ENCODE measurements at places on chromosomes 1 and 21.

DNA sequence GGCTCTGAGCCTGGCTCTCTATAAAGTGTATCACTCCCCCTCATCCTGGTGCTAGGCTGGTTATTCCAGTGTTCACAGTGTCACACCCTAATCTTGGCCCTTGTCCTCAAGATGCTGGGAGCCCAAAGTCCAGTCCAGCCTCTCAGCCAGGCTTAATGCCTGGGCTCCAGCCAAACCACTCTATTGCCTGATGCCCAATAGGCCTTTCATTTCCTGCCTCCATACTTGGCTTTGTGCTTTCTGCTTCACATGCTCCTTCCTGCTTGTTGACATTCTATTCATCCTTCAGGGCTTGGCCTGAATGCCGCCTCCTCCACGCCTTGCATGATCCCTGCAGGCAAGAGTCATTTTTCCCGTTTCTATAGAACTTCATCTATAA lies 1.7 kb downstream of the KLHDC8A start:
- DNase-seq, result no peak

GRCh38 chr1:234327577-234328164 lies 45.6 kb upstream of the COA6 start:
- no peak for DNase-seq

- no peak for DNase-seq
Observed at GRCh38 chr1:17200246-17200645, 4.7 kb upstream of the PADI1 start.

- no peak for DNase-seq
Observed at GRCh38 chr1:15858069-15858670, 10.7 kb downstream of the SPEN start.

- DNase-seq, result no peak
Observed at GRCh38 chr1:239922778-239923522, 168.7 kb upstream of the FMN2 start.

DNA sequence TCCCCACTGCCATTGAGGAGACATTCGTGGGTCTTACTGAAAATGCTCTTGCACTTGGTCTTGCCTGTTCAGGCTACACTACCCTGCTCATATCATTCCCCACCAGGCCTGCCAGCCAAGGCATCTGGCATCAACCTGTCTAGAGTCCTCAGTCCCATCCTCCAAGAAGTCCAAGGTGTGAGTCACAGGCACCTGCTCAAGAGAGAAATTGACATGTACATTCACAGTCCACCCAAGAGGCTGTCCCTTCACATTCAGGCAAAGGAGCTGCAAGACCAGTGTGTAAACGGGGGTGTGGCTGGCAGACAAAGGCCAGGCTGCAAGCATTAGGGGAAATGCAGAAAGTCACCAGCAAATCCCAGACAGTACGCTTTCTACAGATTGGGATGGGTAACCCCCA lies 13.1 kb upstream of the PLA2G2C start:
- no peak for DNase-seq

- DNase-seq, result no peak
Observed at GRCh38 chr1:222124602-222125001, 382.7 kb upstream of the DUSP10 start.

DNA sequence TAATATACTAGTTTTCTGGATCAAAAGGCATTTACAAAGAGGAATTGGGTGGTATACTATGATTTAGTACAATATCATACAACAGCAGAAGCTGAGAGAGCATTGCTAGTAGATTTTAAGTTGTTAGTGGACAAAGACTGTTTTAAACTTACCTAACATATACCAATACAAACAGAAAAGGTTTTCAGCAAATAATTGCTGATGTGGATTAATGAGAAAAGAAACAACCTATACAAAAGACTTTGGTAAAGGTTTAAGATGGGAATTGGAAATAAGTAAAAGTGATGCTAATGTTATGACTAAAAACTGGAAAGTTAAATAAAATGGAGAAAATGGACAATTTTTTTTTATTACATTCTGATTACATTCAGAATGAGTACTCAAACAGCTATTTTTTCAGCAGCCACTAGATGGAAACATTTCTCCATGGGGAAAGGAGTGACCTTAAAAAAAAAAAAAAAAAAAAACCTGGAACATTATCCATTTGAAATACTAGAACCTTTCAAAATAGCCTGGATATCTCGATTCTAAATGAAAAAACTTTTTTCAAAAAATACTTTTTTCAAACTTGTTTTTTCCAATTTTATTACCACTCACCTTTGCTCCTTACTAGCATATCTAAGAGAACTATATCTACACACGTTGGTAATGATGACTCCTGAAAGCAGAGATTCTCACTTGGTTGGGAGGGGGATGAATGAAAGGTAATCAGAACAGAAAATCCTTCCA lies 55.4 kb downstream of the EPRS1 start:
- DNase-seq, result no peak

DNA sequence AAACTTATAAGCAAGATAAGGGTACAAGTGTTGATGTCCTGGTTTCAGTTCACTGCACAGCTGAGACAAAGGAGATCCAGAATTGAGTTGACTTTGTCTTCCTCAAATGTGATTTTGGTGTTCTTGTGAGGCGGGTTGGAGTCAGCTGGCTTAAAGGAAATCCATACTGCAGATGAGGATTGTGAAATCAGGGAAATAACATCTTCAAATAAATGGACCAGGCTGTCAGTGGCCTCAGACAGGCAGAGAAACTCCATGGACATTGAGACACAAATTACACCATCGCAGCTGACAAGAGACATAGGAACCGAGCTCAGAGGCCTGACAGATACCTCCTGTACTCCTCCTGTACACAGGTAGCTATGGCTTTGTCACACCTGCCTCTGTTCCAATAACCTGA lies 27.0 kb upstream of the REG4 start:
- DNase-seq, result no peak

GRCh38 chr1:76856104-76856503 lies 11.2 kb upstream of the ST6GALNAC5 start:
- no peak for DNase-seq

DNA sequence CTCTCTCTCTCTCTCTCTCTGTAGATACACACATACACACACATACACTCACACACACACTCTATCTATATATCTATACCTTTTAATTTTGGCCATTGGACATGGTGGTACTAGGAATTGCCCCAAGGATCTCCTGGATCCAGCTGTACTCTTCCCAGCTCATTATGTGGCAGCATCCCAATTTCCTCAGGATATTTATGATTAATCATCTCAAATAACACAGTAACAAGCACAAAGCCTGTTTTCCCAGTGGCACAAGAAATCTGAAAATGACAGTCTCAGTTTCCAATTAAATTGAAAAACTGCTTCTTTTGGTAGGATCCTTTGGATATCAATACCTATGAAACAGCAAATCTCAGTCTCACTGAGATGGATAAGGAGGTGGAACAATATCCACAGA lies 27.6 kb downstream of the S100A10 start:
- DNase-seq, result no peak

- no peak for DNase-seq
Observed at GRCh38 chr1:224411766-224412165, 22.8 kb downstream of the WDR26 start.

DNA sequence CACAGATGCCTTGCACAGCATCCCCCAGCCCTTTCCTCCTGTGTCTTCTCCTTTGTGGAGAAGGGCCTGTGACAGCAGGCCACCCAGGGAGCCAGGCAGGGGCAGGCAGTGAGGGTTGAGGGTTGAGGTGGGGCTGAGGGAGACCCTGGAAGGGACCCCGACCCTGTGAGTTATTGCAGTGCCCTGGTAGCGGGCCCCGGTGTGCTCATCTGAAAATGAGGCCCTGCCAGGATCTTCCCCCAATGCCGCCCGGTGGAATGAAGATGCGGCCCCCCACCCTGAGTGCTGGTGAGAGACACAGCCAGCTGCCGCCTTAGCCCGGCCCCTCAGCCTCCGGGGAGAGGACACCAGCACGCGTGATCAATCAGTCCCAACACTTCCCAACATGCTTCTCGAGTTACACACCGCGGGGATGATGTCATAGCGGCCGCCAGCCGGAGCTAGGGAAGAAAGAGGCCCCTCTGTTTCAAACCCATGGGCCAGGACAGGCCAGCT lies 36.2 kb upstream of the ACTRT2 start:
- DNase-seq, result no peak

DNA sequence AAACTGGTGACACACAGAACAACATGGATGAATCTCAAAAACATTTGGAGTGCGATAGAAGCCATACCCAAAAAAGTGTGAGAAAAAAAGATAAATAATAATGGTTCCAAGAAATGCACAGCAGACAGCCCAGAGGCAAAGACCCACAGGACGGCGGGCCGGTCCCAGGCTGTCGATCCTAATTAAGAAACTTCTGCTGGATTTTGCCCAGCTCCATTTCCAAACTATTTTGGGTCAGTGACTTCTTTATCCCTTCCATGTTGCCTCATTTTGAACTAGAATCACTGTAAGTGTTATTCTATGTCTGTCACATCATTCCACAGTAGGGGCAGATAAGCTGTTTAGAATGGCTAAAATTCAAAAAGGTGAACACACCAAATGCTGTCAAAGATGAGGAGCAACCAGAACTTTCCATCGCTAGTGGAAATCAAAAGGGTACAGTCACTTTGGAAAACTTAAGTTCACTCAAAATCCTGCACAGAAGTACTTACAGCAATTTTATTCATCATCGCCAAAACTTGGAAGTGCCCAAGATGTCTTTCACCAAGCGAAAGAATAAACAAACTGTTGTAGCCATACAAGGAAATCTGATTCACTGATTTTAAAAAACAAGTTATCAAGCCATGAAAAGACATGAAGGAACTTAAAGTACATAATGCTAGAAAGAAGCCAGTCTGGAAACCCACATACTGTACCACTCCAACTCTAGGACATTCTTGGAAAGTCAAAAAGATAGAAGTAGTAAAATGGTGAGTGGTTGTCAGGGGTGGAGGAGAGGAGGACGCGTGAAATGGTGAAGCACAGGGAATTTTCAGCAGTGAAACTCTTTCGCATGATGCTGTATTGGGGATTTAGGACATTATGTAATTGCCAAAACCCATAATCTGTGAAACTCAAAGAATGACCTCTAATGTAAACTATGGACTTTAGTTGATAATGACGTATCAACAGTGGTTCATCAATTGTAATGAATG lies 7.5 kb downstream of the NBPF1 start:
- no peak for DNase-seq

GRCh38 chr1:197972406-197972805 lies 55.2 kb downstream of the LHX9 start:
- DNase-seq, result no peak

GRCh38 chr1:117656202-117656641 lies 50.4 kb downstream of the TENT5C start:
- no peak for DNase-seq

DNA sequence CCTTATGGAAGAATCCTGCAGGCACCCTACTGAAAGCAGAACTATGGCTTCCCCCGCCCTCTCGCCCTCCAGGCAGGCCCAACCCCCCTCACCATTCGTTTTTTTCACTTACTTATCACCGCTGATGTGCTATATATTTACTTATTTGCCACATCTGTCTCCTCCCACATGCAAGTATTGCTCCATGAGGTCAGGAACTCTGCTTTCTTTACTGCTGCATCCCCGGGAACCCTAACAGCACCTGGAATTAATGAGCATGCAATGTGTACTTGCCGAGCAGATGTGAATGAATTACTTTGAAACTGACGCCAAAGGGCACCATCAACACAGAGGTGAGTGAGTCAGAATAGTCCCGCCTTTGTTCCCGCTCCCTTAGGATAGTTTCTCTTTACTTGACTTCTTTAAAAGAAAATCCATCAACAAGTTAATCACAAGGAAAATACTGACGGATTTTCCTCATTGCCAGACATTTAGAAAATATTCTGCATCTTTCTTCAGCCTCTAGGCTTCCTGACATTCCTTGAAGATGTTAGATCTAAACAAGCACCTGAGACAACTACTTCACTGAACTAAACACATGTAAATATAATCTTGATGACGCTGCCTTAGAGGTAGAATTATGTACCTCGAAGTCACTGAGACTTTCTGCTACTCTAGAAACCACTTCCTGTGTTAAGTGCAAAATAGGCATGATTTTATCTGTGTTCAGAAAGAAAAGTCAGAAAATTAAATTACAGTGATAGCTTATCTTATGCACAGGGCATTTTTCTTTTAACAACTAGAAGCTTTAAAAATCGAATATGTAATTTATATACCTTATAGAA lies 17.5 kb upstream of the RAB4A start:
- no peak for DNase-seq
